ENCODE measurements at places on chromosomes 5 and 9. TPM values are rescaled to one million over a fixed set of nuclear protein-coding genes. Genes with fewer than 3 reads are reported as not detected.

Gene PTRH1
- 14.2 TPM for total RNA-seq

Gene LHX2
- total RNA-seq: not detected

Gene SCAMP1
- 29.5 TPM for total RNA-seq

Gene CKMT2
- 1,804 TPM for total RNA-seq

Gene PRSS3
- not detected for total RNA-seq

Gene PCDHB6
- total RNA-seq: 0.51 TPM

Gene LMX1B
- 1.2 TPM for total RNA-seq

Gene TNC
- total RNA-seq: 0.57 TPM

Gene PCDHB12
- 1.3 TPM for total RNA-seq

Gene ECSCR
- total RNA-seq: 21.4 TPM

Gene BRD9
- total RNA-seq: 27.9 TPM

Gene GHR
- total RNA-seq: 14.7 TPM

Gene SUSD3
- 1.7 TPM for total RNA-seq

Gene PLPP7
- 107 TPM for total RNA-seq

Gene STKLD1
- total RNA-seq: 0.27 TPM

Gene PLEKHG4B
- total RNA-seq: not detected

Gene TMEM171
- total RNA-seq: not detected

Gene ZNF354C
- 4.7 TPM for total RNA-seq

Gene AQP3
- total RNA-seq: 16.3 TPM

Gene RBM22
- total RNA-seq: 30.5 TPM

Gene RPL7A
- 977 TPM for total RNA-seq

Gene EGFLAM
- 8.8 TPM for total RNA-seq

Gene PCDHGB7
- total RNA-seq: 8.6 TPM

Gene AMBP
- total RNA-seq: not detected

Gene KCNV2
- total RNA-seq: not detected

Gene NR4A3
- 3.9 TPM for total RNA-seq

Gene LTC4S
- 10.3 TPM for total RNA-seq

Gene CCL27
- total RNA-seq: not detected

Gene IFNA14
- total RNA-seq: not detected

Gene FBP2
- total RNA-seq: 0.54 TPM

Gene ZER1
- 51.5 TPM for total RNA-seq

Gene SLC6A7
- total RNA-seq: not detected

Gene ANXA6
- 222 TPM for total RNA-seq

Gene SERF1A
- total RNA-seq: 6.7 TPM

Gene PDE6A
- total RNA-seq: 0.05 TPM

Gene SLC36A2
- total RNA-seq: 0.60 TPM

Gene BARX1
- not detected for total RNA-seq

Gene CA9
- total RNA-seq: 0.30 TPM

Gene CDC14B
- total RNA-seq: 14.5 TPM

Gene ZNF169
- total RNA-seq: 1.6 TPM

Gene RORB
- 5.6 TPM for total RNA-seq

Gene GARNL3
- 13.1 TPM for total RNA-seq

Gene SOHLH1
- total RNA-seq: not detected

Gene MARCHF6
- total RNA-seq: 161 TPM

Gene CTSL
- 140 TPM for total RNA-seq

Gene MACIR
- total RNA-seq: 4.3 TPM

Gene FABP6
- total RNA-seq: 3.5 TPM

Gene AMACR
- total RNA-seq: 6.1 TPM

Gene TMEM215
- not detected for total RNA-seq

Gene BOD1
- 46.4 TPM for total RNA-seq

Gene PRLR
- total RNA-seq: 0.38 TPM

Gene BICD2
- 33.8 TPM for total RNA-seq

Gene ZFAND5
- 174 TPM for total RNA-seq

Gene CARD6
- total RNA-seq: 7.1 TPM

Gene PCDH1
- total RNA-seq: 21.0 TPM

Gene PDZD2
- total RNA-seq: 59.4 TPM

Gene KLF4
- 36.9 TPM for total RNA-seq

Gene ANKH
- total RNA-seq: 156 TPM

Gene CD74
- 327 TPM for total RNA-seq

All from Right ventricle myocardium inferior (tissue), 1 donor.